Vein endothelial cell (primary cell): ENCODE measurements at places on chromosomes 7 and 10. TPM values are rescaled to one million over a fixed set of nuclear protein-coding genes. Genes with fewer than 3 reads are reported as not detected.

The CNNM1 gene
- under 0.01 and 0.10 TPM in 2 replicates for total RNA-seq

The PLEKHS1 gene
- under 0.01 TPM in 1 of 2 replicates, not detected in the other for total RNA-seq

The FAM241B gene
- 0.33 and 0.48 TPM in 2 replicates for total RNA-seq

The PVRIG gene
- not detected in 2 replicates for total RNA-seq

The COL28A1 gene
- total RNA-seq, result not detected in 2 replicates

The ENTPD1 gene
- total RNA-seq, result 40.5 and 41.2 TPM in 2 replicates

The STOX1 gene
- under 0.01 and 0.10 TPM in 2 replicates for total RNA-seq

The ALOX5 gene
- not detected in 2 replicates for total RNA-seq

The PRKG1 gene
- 1.2 and 2.0 TPM in 2 replicates for total RNA-seq

The NFE2L3 gene
- 40.2 and 60.8 TPM in 2 replicates for total RNA-seq

The THSD7A gene
- 32.0 and 36.6 TPM in 2 replicates for total RNA-seq

The PTF1A gene
- total RNA-seq, result not detected in 2 replicates

The NRAP gene
- not detected in 2 replicates for total RNA-seq

The SPDYE2B gene
- total RNA-seq, result not detected in 2 replicates

The NXPH1 gene
- total RNA-seq, result not detected in 2 replicates

The HMX3 gene
- not detected in 2 replicates for total RNA-seq

The NUDCD3 gene
- 68.0 and 68.9 TPM in 2 replicates for total RNA-seq

The CPA2 gene
- total RNA-seq, result not detected in 2 replicates

The LAMB1 gene
- total RNA-seq, result 725 and 949 TPM in 2 replicates

The A1CF gene
- not detected in 2 replicates for total RNA-seq

The HYAL4 gene
- total RNA-seq, result 0.86 and 0.98 TPM in 2 replicates
